Muscle of leg (tissue), 16 donors: ENCODE measurements at places on chromosomes 12 and 14. TPM values are rescaled to one million over a fixed set of nuclear protein-coding genes. Genes with fewer than 3 reads are reported as not detected.

- no peaks in the 10 kb centered on the region for H3K27me3 ChIP-seq
- H3K36me3 ChIP-seq: no peaks in the 10 kb centered on the region
- H3K4me1 ChIP-seq: no peaks in the 10 kb centered on the region
- no peak overlapping the region for H3K27ac ChIP-seq
Observed at GRCh38 chr12:80162177-80162576, 62.8 kb downstream of the OTOGL start.

GRCh38 chr12:132617822-132618682 lies 524 bp upstream of the P2RX2 start:
- H3K36me3 ChIP-seq: no peaks in the 10 kb centered on the region
- no peak overlapping the region for H3K27ac ChIP-seq
- no peak overlapping the region for H3K4me3 ChIP-seq
- H3K4me1 ChIP-seq: peaks cover 17% of the 10 kb centered on the region

- no peak overlapping the region for H3K4me3 ChIP-seq
- H3K27me3 ChIP-seq: no peaks in the 10 kb centered on the region
- H3K4me1 ChIP-seq: no peaks in the 10 kb centered on the region
- no peak for DNase-seq
Observed at GRCh38 chr12:32788405-32788804, 32.7 kb upstream of the YARS2 start.

DNA sequence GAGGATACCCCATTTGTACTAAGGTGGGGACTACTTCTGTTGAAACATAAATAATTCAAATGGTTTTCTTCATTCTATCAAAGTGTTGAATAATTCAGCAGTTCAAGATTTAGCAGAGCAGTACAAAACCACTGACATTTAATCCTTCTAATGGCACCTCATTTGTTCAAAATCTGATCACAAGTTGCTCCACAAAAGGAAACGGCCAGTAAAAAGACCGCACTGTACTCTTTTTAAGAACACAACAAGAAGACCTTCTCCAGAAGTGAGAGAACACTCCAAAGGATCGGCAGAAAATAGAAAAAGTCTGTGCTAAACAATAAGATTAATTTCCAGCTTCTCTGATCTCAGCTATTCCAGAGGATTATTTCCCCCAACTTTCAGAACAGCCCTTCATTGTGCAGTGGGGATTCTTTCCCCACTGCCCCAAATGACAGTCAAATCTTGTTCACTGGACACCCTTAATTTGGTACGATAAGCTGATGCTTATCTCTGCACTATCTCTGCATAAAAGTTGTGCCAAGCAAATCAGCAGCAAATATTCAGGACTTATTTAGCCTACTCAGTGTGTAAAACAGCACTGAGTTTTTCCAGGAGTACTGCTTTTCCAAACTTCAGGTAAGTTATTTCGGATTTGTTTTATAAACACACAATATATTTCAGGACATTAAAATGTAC lies 5.2 kb downstream of the MPHOSPH9 start:
- H3K4me3 ChIP-seq: no peak overlapping the region
- no peaks in the 10 kb centered on the region for H3K27me3 ChIP-seq

The LBHD2 gene
- 0.09 TPM for total RNA-seq

The ARF6 gene
- 16.0 TPM for total RNA-seq

- H3K4me1 ChIP-seq: peaks cover 1% of the 10 kb centered on the region
- H3K27ac ChIP-seq: no peak overlapping the region
Observed at GRCh38 chr12:100229036-100229635, 28.5 kb downstream of the ACTR6 start.

DNA sequence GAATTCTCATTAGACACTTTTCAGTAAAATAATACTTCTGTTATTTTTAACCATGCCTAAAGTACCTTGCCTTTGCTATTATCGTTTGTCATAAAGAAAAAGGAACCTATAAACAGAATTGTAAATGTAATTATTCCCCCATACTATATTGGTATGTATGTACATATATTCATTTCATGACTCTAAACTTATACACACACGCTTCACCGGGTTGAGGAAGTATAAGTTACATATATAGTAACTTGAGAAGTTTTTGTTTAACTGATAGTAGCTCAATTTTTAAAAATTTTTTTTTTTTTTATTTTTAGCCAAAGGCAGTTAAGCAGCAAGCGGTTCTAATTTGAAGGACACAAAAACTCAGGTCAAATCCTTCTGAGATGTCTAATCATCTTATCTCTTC lies 107.6 kb downstream of the PLEKHG7 start:
- no peaks in the 10 kb centered on the region for H3K27me3 ChIP-seq
- H3K36me3 ChIP-seq: peaks cover 5% of the 10 kb centered on the region

- no peaks in the 10 kb centered on the region for H3K27me3 ChIP-seq
- H3K4me3 ChIP-seq: no peak overlapping the region
- no peaks in the 10 kb centered on the region for H3K4me1 ChIP-seq
Observed at GRCh38 chr12:66713984-66714383, 35.1 kb upstream of the GRIP1 start.

The SLC24A4 gene
- 1.8 TPM for total RNA-seq

The SERPINA4 gene
- total RNA-seq: 0.04 TPM

DNA sequence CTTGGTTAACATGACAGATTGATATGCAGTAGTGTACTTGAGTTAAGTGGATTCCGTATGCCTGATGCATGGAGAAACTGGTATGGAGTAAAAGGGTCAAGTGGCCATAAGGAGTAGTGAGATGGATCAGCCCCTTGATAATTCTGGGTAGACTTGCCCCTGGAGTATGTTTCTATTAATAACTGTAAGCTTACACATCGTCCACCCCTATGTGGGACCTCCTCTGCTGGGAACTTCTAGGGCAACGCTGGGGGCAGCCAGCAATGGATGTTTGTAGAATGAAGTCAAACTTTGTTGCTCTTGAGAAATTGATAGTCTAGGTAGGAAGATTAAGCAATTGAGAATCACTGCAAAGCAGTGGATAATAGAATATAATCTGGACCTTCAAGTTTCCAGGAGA lies 3.5 kb downstream of the C12orf75 start:
- DNase-seq: no peak
- peaks cover 9% of the 10 kb centered on the region for H3K4me1 ChIP-seq
- no peak overlapping the region for H3K4me3 ChIP-seq
- H3K36me3 ChIP-seq: no peaks in the 10 kb centered on the region
- H3K27me3 ChIP-seq: peaks cover 5% of the 10 kb centered on the region

The TCL1B gene
- not detected for total RNA-seq

DNA sequence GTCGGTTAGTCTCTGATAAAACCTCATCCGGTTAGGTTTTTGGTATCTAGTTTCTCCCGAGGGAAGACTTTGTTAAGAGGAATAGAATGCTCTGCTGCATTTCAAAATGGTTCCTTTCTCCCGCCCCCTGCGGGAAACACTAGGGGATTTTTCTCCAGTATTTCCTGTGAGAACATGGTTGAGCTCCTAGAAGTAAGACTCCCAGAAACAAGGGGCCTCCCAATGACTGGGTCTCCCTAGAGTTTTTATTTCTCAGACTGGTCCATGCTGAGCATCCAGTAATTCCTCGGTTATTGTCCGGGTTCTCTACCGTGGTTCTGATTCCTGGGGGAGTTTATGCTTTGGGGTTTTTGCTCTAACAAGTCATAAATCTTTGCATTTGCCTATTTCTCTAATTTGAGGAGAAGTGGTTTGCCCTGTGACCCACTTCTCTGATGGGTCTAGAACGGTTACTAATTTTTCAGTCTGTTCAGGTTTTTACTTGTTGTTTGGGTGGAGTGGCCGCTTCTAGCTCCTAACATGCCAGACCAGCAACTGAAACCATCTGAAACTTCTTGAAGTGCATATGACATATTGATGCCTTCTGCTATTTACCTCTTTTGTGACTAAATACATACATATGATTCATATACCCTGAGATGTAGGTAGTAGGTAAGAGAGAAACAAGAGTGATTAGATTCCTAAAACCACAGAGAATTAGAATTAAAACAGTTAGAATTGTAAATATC lies 25.1 kb downstream of the TESPA1 start:
- H3K4me1 ChIP-seq: no peaks in the 10 kb centered on the region

DNA sequence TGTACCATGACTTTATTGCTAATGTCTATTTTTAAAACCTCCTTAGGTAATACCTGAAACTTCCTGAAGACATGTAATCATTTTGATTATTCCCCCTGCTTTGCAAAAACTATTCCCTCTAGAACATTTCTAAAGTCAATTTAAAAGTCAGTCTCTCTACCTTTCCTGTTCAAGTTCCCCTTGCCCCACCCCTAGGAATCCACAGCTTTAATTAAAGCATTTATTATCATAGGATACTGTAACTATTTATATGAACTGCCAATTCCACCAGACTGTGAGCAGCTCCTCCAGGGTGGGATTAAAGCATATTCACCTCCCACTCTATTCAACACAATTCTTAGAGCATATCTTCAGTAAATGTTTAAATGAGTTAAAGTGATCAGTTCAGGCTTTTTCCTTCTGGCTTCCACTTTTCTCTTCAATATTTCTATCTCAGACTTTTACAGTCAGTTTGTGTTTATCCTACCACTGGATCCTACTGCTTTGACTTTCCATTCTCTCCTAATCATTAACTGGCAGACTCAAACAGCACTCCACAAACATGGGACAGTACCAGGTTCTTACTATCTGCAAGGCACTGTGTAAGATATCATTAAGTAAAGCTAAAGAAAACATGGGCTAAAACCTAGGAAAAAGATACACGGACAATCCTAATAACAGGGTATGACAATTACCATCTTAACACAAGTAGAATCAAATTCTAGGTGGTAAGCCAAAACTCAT lies 39.1 kb downstream of the PTPN21 start:
- DNase-seq: no peak
- no peak overlapping the region for H3K27ac ChIP-seq
- peaks cover 7% of the 10 kb centered on the region for H3K36me3 ChIP-seq
- H3K4me3 ChIP-seq: no peak overlapping the region

GRCh38 chr14:95260537-95261361 lies 59.0 kb downstream of the CLMN start:
- H3K27me3 ChIP-seq: peaks cover 2% of the 10 kb centered on the region
- H3K4me1 ChIP-seq: peaks cover 39% of the 10 kb centered on the region
- H3K36me3 ChIP-seq: no peaks in the 10 kb centered on the region
- peak; percentile 75 for DNase-seq
- no peak overlapping the region for H3K27ac ChIP-seq

GRCh38 chr14:35932136-35932535 lies 106.0 kb downstream of the BRMS1L start:
- H3K4me3 ChIP-seq: no peak overlapping the region
- H3K4me1 ChIP-seq: no peaks in the 10 kb centered on the region

GRCh38 chr12:123550700-123551099 lies 17.2 kb upstream of the RILPL1 start:
- no peaks in the 10 kb centered on the region for H3K4me1 ChIP-seq
- no peak overlapping the region for H3K4me3 ChIP-seq
- H3K27ac ChIP-seq: no peak overlapping the region
- no peak for DNase-seq
- peaks cover 3% of the 10 kb centered on the region for H3K27me3 ChIP-seq

The CEP170B gene
- total RNA-seq: 1.6 TPM
